ENCODE measurements at places on chromosomes 6 and 20.

- no peak for DNase-seq
Observed at GRCh38 chr6:117389227-117390057, 36.3 kb downstream of the ROS1 start.

DNA sequence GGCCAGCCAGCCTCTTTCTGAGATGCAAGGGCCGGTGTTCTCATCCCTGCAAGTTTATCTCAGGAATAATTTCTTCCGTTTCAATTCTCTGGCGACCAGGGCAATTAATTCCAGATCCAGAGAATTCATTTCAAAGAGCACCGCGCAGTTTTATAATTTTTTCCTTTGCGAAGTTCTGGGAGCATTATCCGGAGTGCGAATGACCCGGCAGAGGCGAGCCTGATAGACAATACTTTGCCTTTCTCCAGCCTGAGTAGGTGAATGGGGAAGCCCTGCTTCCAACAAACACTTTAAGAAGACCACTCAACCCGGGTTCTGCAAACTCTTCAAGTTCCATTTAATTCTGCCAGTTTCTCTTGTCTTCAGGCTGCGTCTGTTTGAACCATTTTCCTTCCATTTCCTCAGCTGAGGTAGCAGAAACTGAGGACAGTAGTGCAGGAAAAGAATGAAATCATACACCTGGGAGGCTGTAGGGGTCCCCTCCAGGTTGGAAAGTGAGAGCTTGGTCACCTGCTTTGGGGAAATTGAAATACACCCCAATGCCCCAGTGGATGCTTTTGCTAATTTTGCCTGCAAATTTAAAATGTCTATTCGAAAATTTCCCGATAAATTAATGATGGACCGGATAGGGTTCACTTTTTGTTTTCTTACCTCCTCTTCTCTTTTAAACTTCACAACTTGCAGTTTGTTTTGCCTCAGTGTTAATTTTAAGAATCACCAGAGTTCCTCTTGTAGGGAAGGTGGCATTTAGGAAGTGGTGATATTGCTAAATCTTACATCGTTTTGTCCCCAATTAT, 1.1 kb downstream of the VGLL2 start:
- DNase-seq: no peak

DNA sequence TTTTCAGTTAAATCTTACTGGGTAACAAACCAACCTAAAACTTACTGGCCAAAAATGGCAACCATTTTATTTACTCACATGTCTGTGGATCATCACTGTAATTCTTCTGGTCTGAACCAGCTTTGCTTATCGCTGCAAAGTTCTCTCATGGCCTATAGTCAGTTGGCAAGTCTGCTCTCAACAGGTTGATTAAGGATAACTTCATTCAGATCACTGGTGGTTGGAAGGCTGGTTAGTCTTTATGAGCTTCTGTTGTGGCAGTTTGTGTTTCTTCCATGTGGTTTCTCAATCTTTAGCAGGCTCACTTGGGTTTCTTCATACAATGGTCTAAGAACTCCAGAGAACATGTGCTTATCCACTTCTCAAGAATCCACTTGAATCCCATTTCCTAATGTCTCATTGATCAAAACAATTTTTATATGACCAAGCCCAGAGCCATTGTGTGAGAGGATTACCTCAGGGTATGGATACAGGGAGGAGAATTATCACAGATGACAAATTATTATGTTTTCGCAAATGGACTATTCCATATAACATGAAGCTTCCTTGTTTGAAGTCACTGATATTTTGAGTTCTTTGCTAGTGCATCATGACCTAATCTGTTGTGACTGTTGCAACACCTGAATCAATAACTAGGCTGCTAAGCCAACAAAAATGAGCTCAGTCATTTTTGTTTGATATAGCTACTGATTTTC, 155.4 kb upstream of the BMP2 start:
- DNase-seq: no peak

DNA sequence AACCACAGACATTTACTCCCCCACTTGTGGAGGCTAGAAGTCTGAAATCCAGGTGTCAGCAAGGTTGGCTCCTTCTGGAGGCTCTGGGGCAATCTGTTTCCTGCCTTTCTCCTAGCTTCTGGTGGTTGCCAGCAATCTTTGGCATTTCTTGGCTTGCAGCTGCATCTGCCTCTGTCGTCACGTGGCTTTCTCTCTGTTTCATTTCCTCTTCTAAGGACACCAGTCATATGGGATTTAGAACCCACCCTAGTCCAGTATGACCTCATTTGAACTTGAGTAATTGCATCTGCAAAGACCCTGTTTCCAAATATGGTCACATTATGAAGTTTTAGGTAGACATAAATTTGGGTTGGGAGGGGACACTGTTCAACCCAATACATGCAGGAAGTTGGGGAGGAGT, 56.2 kb upstream of the EPB41L1 start:
- no peak for DNase-seq

DNA sequence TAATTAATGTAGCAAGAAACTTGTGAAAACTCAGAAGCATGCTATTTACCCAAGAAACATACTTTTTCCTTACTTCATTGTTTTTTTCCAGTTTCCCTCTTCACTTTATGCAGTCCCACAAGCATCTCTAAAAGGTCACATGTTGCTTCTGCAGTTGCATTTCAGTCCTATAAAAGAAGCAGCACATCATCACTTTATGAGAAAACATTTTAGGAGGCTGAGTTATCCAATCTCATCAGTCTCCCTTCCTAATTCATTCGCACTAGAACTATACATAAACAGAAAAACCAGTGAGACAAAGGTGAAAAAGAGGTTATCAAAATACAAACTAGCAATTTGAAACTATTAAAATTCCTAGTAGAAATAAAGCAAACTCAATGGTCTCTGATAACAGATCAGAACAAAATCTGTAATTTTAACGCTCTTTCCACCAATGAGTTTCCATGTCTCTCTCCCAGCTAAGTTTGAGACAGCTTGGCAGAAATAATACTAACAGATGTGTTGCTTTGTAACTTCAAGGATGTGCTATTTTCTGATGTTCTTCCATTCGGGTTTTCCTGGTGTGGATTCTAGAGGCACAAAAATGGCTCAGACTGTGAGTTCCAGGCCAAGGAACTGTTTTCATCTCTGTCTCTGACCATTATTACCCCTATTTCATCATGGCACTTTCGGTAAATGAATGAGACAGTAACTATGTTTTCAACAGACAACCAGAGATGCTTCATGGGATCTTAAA, 48.4 kb downstream of the ZHX3 start:
- DNase-seq: no peak

DNA sequence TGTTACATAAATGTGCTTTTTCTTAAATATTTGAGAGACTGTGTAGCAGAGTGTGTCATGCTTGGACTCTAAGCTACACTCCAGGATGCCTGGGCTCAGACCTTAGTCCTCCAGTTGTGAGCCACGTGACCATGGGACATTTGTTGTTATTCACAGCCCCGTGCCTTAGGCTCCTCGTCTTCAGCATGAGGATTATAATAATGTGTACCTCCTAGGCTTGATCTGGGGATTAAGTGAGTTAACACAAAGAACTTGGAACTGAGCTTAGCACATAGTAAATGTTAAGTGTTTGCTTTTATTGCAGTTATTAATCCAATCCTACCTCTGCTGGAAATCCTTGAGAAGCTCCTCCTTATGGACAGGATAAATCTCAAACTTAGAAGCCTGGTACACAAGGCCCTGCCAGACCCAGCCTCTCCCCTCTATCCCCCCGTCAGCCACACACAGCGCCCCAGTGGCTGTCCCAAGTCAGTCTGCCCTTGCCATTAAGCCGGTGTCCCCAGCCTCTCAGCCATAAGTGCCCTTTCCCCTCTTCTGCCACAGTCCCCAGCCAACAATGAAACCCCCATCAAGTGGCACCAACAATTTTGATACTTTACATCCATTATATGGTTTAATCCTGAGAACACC, 177.5 kb downstream of the TMEM242 start:
- DNase-seq: no peak

DNA sequence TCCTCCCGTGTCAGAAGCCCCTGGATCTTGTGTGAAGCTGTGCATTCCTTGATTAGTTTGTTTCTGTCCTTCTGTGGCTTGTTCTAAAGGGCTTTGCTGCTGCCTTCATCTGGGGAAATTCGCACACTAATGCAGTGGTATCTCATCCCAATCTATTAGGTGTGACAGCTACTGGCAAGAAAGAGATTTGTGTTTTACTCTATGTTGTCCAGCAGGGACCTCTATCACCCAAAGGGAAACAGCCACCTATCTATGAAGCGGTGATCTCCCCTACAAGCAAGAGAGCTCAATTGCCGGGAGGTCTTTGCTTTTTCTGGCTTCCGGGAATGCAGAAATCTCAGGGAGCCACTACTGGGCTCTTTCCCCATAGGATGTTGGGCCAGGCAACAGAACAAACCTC, 151.8 kb downstream of the NRN1 start:
- no peak for DNase-seq

DNA sequence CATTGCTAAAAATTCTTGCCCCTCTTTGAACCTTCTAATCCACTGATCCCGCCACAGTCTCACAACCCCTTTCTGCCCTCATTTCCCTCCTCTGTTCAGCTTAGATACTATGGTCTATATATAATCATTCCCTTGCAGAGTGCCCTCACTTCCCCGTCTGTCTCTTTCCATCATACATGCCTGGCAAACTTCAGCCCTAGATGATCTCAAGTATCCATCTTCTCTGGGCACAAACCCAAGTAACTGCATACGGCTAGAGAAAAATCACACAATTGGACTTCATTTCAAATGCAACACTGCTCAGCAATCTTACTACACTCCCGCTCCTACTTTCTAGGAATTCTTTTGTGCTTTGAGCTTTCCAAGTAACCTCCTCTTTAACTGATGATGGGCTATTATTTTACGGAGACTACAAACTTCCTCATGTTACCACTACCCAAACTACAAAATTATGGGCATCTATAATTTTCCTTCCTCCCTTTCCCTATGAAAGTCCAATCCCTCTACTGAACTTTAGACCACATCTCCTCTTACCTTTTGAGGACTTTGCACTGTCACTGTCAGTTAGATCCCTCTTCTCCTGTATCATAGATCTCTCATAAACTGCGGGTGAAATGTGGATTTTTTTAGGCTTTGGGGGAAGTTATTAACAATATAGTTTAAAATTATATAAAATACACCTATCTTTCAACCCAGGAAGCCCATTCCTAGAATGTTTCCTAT, 135.6 kb downstream of the BTBD9 start:
- no peak for DNase-seq

GRCh38 chr20:22366631-22367030, 217.7 kb downstream of the FOXA2 start:
- no peak for DNase-seq

Data from CD4-positive, alpha-beta T cell treated with Interleukin-10 for 1 hour (primary cell).